ENCODE measurements at places on chromosomes 7 and 10. TPM values are rescaled to one million over a fixed set of nuclear protein-coding genes. Genes with fewer than 3 reads are reported as not detected.

The EGFR gene
- 0.26 TPM for total RNA-seq

GRCh38 chr10:77512219-77512578 is 125.4 kb downstream of the KCNMA1 start:
- DNase-seq: no peak

- no peak for DNase-seq
These were observed 555.7 kb downstream of the AUTS2 start for GRCh38 chr7:70153933-70154332.

- DNase-seq: no peak
These were observed 19.1 kb upstream of the LRRC18 start for GRCh38 chr10:48958598-48959190.

Data from dermis microvascular lymphatic vessel endothelial cell (primary cell).